ENCODE measurements at places on chromosomes 12 and 14.

- DNase-seq, result peak; percentile 54
These were observed 140.1 kb downstream of the ATP23 start for GRCh38 chr12:58081488-58081887.

GRCh38 chr12:97316321-97316720, 146.3 kb upstream of the RMST start:
- no peak for DNase-seq

- DNase-seq, result no peak
These were observed 37.0 kb upstream of the OTX2 start for GRCh38 chr14:56846970-56847930.

DNA sequence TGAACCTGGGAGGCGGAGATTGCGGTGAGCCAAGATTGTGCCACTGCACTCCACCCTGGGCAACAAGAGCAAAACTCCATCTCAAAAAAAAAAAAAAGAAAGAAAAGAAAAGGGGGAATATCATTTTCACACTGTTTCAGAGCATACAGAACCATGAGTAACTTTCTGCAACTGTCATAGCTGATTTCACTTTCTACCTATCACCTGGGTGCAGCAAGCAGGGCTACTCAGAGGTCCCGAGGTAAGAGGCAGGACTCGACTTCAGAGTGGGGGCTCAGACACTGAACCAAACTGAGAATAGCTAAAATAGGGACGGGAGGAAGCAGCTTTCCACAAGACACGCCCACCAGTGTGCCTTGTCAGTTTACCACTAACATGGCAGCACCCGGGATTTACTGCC, 29.8 kb downstream of the OR10P1 start:
- no peak for DNase-seq

GRCh38 chr14:94132285-94132887, 3.0 kb upstream of the IFI27L2 start:
- peak; percentile 77 for DNase-seq

Data from epithelial cell of esophagus (primary cell).